ENCODE measurements at places on chromosomes 2 and 18.

GRCh38 chr2:173869244-173870229 lies 95.6 kb downstream of the SP3 start:
- H3K27ac ChIP-seq = no peak overlapping the region
- no peaks in the 10 kb centered on the region for H3K36me3 ChIP-seq
- H3K4me1 ChIP-seq = no peaks in the 10 kb centered on the region
- H3K4me3 ChIP-seq = no peak overlapping the region

DNA sequence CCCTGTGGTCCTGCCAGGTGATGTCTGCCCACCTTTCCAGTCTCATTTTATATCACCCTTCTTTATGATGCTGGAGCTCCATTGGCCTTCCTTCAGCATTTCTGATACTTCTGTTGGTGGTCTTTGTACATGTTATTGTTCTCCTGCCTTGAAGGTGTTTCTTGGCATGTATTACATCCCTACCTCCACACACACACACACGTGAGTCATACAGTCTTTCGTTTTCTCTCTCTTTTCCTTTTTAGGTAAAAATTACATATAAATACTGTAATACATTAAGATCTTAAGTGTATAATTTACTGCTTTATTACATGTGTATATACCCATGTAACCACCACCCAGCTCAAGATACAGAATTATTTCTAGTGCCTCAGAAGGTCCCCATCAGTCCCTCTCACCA lies 10.2 kb upstream of the ADGRF3 start:
- DNase-seq = no peak
- no peak overlapping the region for H3K4me3 ChIP-seq
- no peaks in the 10 kb centered on the region for H3K36me3 ChIP-seq
- no peaks in the 10 kb centered on the region for H3K27me3 ChIP-seq

DNA sequence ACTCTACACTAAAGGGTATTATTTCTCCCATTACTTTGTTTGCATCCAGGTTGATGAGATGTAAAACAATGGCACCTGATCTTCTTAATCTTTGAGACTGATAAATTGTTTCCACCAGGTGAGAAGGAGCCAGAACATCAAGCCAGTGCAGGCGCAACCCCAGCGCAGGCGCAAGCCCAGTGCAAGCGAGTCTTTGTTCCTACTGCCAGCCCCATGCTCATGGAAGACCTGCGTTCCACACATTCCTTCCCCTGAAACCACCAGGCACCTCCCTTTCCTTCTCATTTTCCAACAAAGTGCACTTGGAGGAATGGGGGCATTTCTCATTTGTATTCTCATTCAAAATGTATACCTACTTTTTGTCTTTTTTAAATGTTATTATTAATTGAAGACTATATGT lies 188.7 kb upstream of the SMAD2 start:
- no peak overlapping the region for H3K4me3 ChIP-seq
- H3K27me3 ChIP-seq = no peaks in the 10 kb centered on the region
- H3K27ac ChIP-seq = no peak overlapping the region
- DNase-seq = no peak

GRCh38 chr2:45769056-45769455 lies 117.6 kb downstream of the PRKCE start:
- H3K4me1 ChIP-seq = no peaks in the 10 kb centered on the region
- H3K4me3 ChIP-seq = no peak overlapping the region
- H3K36me3 ChIP-seq = no peaks in the 10 kb centered on the region

DNA sequence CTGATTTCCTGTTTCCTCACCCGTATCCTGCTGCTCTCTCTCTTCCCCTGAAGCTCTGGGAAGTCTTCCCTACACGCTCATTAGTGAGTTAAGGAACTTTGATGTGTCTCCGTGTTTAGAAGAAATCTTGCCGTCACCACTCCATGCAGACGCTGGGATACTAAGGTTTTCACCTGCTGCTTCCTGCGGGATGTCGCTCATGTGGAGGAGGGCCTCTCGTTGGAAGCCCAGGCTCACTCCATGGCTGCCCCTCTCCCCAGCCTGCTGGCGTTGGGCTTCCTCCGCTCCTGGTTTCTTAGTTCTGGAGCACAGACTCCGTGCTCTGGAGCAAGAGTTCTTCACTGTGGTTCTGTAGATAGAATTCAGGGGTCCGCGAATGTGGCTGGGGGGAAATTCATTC lies 326.3 kb downstream of the GBX2 start:
- H3K27me3 ChIP-seq = no peaks in the 10 kb centered on the region
- no peaks in the 10 kb centered on the region for H3K4me1 ChIP-seq
- H3K27ac ChIP-seq = no peak overlapping the region
- no peaks in the 10 kb centered on the region for H3K36me3 ChIP-seq

All from iPS DF 6.9 (cell line).